ENCODE measurements at places on chromosomes 6 and 20. TPM values are rescaled to one million over a fixed set of nuclear protein-coding genes. Genes with fewer than 3 reads are reported as not detected.

DNA sequence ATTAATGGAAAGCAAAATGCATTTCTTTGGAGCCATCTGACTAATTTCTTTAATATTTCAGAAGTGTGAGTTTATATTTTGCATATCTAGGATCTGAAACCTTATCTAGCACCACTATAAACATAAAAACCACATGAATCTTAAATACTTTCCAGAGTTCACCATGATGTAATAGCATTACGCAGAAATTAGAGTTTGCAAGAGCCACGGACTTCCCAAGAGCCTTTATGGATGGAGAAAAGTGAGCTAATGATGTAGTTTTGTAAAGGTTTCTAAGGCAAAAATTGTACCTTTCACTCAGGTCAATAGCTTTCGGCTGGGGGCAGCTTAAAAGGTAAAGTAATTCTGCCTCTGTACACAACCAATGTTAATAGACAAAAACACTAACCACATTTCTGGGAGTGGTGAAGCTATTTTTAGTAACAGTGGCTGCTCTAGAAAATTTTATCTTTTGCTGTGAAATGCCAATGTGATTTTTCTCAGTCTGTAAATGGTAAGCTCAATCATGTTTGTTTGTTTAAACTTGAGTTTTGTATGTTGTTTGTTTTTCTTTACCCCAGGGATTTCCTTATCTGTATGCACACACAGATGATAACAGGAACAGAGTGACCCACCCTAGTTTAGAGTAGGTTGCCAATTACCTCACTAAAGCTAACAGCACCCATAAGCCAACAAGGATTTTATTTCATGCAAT, 80.5 kb downstream of the FILIP1 start:
- DNase-seq = peak; percentile 92

- DNase-seq = no peak
Observed at GRCh38 chr6:147958683-147959082, 384.0 kb upstream of the SASH1 start.

DNA sequence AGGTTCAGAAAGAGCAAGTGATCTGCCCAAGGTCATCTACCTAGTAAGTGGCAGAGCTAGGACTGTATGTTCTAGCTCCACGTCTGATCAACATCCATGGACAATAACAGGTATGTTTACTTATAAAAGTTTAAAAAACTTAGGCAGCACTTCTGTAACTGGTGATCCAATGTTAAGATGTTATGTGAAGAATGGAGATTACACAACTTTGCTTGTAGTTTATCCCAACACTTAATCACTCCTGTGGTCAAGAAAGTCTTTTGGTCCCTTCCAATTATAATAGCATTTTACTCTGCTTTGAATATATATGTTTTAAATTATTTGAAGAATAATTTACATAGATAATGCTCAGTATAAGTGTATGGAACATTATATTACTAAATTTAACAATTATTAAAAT, 4.8 kb downstream of the FBXO30 start:
- peak; percentile 58 for DNase-seq

- DNase-seq = peak; percentile 58
Observed at GRCh38 chr6:79570129-79571029, 33.1 kb upstream of the LCA5 start.

- no peak for DNase-seq
Observed at GRCh38 chr20:1891263-1892118, 3.7 kb upstream of the SIRPA start.

- DNase-seq = peak; percentile 65
Observed at GRCh38 chr6:90393232-90393884, 96.7 kb upstream of the BACH2 start.

MED23 gene
- total RNA-seq = 54.4 TPM

DNA sequence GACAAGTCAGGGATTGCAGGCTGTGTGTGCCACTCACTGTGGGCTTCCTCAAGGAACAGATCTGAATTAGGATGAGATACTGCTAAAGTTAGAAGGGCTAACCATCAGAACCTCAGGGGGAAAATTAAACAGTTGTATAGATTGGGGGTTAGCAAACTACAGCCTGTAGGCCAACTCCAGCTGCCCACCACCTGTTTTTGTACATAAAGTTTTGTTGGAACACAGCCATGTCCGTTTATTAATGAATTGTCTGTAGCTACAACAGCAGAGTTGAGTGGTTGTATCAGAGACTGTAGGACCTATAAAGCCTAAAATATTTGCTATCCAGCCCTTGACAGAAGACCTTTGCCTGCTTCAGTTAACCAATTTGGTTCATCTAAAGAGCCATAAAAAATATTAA, 127.2 kb upstream of the ECI2 start:
- DNase-seq = no peak

DNA sequence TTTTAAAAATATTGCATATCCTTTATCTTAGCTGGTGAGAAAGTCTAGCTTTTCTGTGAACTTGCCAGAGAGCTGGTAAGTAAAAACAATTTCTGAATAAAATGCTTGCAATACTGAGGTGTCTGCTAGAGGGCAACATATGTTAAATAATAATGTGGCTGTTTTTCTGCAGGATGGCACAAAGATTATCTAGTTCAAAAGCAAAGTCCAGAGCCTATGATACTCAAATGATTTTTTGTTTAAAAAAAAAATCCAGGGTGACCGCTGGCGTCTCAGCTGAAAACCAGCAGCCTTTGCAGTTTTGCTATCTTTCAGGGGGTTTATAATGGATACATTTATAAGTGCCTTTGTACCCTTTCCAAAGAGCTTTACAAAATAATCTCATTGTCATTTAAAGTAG, 194.9 kb downstream of the PHACTR1 start:
- peak; percentile 11 for DNase-seq

DNA sequence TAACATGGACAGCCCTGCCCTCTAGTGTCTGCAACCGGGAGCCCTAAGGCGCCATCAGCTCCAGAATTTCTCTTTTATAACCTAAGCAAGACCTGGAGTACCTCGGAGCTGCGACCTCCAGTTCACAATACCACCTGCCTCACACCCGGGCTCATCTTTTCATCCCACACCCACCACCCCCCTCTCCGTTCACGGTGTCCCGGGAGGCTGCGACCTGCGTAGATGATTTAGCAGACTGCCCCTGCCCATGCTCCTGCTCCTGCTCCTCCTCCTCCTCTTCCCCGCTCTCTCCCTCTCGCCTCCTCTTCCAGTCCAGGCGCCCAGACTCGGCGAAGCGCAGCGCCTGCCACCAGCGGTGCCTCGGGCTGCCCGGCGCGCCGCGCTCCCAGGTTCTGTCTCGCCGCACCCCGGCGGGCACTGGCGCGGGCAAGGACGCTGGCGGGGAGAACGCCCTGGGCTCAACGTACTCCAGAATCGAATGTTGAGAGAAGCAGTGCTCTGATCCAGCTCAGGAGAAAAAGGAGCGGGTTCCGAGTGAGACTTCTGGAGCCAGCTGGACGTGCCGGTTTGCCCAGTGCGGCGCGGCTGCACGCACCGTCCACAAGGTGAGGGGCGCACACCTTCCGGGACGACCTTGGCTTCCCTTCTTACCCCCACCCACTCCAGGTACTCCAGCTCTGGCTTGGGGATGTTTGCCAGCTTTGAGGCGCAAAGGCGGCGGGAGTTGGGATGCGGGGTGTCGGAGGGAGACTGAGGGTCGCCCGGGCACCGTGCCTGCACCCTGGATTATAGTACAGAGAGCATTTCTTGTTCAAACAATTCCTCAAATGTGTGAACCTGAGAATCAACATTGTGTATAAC, at the start of gene HTR1E:
HTR1E (plus strand) TSS at position 310 of the 861 bp plus-strand sequence. CDS start 77,807 bp downstream, outside the sequence.
- peak; percentile 13 for DNase-seq

GRCh38 chr6:167996424-167997199, 859 bp upstream of the KIF25 start:
- DNase-seq = no peak

All from fibroblast of villous mesenchyme (primary cell).